ENCODE measurements at places on chromosomes 2 and 18.

DNA sequence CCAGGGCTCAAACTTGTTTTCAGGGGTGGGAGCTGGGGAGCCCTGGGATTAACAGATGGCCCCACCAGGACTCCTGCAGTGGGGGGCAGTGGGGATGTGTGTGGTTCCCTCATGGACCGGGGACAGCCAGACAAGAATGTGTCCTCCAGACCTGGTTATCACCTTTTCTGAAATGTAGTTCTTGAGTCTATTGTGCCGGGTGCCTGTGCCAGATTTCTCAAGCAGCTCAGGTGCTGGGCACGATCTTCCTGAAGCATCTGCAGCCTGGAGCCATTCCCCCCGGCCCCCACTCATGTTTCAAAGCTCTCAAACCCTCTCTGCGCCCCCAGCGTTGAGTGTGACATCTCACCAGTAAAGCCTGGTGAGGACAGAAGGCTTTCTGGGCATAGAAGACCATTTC, 48.4 kb upstream of the HAAO start:
- no peak for DNase-seq
- H3K36me3 ChIP-seq, result no peaks in the 10 kb centered on the region
- peaks cover 20% of the 10 kb centered on the region for H3K4me1 ChIP-seq
- no peaks in the 10 kb centered on the region for H3K27me3 ChIP-seq

GRCh38 chr2:197556456-197556855, 40.6 kb downstream of the MOB4 start:
- no peak for DNase-seq
- no peaks in the 10 kb centered on the region for H3K4me1 ChIP-seq
- peaks cover 35% of the 10 kb centered on the region for H3K36me3 ChIP-seq
- no peaks in the 10 kb centered on the region for H3K27me3 ChIP-seq

DNA sequence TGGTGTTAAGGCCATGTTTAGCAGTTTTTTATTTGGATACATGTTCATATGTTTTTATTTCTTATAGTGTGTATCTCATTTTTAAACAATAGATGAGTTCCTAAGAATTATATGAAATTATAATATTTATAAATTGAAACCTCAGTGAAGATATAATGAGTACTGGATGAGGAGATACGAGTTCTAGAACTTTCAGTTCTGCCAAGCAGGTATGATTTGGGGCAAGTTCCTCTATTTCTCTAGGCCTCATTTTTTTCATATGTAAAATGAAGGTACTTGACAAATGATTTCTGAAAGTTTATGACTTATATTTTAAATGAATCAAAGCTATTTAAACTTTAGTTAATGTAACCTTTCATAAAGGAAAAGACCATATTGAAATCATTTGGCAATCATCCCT, 8.2 kb upstream of the PGAP1 start:
- H3K27me3 ChIP-seq, result no peaks in the 10 kb centered on the region
- H3K4me3 ChIP-seq, result no peak overlapping the region
- DNase-seq, result no peak
- peaks cover 2% of the 10 kb centered on the region for H3K4me1 ChIP-seq
- no peak overlapping the region for H3K27ac ChIP-seq
- no peaks in the 10 kb centered on the region for H3K36me3 ChIP-seq

- no peak overlapping the region for H3K27ac ChIP-seq
- no peaks in the 10 kb centered on the region for H3K36me3 ChIP-seq
- peaks cover 26% of the 10 kb centered on the region for H3K4me1 ChIP-seq
- H3K27me3 ChIP-seq, result peaks cover 21% of the 10 kb centered on the region
Measured at GRCh38 chr2:148814143-148814859, 60.7 kb upstream of the KIF5C start.

GRCh38 chr18:67788310-67789164, 272.0 kb upstream of the DSEL start:
- H3K4me1 ChIP-seq, result peaks cover 6% of the 10 kb centered on the region
- H3K36me3 ChIP-seq, result no peaks in the 10 kb centered on the region
- H3K27ac ChIP-seq, result no peak overlapping the region
- H3K4me3 ChIP-seq, result no peak overlapping the region
- H3K27me3 ChIP-seq, result no peaks in the 10 kb centered on the region

DNA sequence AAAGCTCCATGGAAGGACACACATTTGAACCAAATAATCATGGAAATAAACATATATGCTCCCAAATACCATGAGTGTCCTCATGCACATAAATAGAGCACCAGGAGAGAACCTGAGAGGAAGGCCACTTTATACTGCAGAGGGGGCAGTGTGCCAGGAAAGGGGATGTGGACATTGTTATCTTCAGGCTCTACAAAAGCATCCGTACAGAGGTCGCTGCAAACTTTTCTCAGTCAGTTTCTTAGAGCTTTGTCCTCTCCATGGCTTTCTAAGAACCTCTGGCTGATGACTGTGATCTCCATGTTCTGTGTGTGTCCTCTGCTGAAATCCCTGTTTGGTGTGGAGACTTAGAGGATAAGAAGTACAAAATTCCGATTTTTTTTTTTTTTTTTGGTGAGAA, 515.7 kb downstream of the CNTNAP5 start:
- no peak overlapping the region for H3K4me3 ChIP-seq
- H3K36me3 ChIP-seq, result no peaks in the 10 kb centered on the region
- no peak overlapping the region for H3K27ac ChIP-seq
- no peaks in the 10 kb centered on the region for H3K4me1 ChIP-seq

- peak overlapping the region; percentile 98 for H3K27ac ChIP-seq
- peak overlapping the region; percentile 100 for H3K4me3 ChIP-seq
- H3K36me3 ChIP-seq, result no peaks in the 10 kb centered on the region
- H3K27me3 ChIP-seq, result no peaks in the 10 kb centered on the region
Measured at GRCh38 chr2:65129286-65129825, 550 bp downstream of the RAB1A start.

DNA sequence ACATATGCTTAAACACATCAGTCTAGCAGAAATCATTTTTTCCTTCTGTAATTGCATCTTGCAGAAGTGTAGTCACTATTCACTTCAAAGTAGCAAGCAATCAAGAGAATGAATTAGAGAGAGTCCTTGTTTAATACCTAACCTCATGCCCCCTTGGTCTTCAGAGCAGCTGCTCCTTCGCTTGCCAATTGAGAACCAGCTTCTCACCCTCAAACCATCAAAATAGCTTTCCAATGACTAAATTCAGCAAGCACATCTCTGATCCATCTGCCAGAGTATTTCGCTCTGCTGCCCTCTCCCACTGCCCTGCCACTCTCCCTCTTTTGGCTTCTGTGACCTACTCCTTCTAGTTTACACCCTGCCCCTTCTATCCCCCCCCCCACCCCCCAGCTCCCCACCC, 120.7 kb upstream of the AGAP1 start:
- H3K27me3 ChIP-seq, result peaks cover 11% of the 10 kb centered on the region
- H3K27ac ChIP-seq, result no peak overlapping the region
- H3K4me1 ChIP-seq, result peaks cover 4% of the 10 kb centered on the region
- H3K4me3 ChIP-seq, result no peak overlapping the region

All from osteoblast (primary cell).